SHP77 treated with DMSO at 0.1 percent for 48 hours (cell line): ENCODE measurements at places on chromosomes 6 and 20.

GRCh38 chr6:1641343-1641885, 31.7 kb downstream of the FOXC1 start:
- no peak for DNase-seq

GRCh38 chr6:8013763-8014162, 50.4 kb downstream of the BLOC1S5 start:
- no peak for DNase-seq

DNA sequence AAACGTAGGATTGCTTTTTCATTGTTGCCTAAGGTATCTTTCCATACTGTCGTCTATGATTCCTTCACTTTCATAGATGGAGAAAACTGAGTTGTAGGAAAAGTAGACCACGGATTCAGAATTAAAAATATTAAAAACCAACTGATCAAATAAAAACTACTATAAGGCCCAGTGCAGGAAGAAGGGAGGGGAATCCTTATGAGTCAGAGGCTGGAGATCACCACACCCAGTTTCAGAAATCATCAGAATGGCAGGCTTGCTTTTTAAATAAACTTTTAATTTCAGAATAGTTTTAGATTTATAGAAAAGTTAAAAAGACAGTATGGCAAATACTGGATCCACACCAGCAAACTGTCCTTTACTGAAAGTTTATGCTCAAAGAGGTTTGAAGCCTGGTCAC, 32.0 kb upstream of the POPDC3 start:
- DNase-seq: no peak

DNA sequence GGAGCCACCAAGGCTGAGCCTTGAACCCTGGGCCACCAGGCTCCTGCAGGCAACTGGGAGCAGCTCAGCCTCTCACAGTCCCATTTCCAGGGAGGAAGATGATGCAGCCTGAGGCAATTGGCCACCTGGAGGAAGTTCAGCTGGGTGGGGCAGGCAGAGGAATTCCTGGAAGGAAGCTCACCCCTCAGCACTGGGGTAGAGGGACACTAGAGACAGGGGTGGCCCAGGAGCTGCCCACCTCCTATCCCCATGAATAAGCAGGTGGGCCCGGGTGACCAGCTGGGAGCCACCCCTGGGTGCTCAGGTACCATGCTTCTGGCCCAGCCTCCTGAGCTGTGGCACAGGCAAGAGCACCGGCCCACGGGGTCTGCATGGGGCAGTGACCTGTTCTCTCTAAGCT, 3.6 kb upstream of the HSPA12B start:
- DNase-seq: no peak

GRCh38 chr20:38866265-38867061, 59.8 kb upstream of the FAM83D start:
- no peak for DNase-seq

DNA sequence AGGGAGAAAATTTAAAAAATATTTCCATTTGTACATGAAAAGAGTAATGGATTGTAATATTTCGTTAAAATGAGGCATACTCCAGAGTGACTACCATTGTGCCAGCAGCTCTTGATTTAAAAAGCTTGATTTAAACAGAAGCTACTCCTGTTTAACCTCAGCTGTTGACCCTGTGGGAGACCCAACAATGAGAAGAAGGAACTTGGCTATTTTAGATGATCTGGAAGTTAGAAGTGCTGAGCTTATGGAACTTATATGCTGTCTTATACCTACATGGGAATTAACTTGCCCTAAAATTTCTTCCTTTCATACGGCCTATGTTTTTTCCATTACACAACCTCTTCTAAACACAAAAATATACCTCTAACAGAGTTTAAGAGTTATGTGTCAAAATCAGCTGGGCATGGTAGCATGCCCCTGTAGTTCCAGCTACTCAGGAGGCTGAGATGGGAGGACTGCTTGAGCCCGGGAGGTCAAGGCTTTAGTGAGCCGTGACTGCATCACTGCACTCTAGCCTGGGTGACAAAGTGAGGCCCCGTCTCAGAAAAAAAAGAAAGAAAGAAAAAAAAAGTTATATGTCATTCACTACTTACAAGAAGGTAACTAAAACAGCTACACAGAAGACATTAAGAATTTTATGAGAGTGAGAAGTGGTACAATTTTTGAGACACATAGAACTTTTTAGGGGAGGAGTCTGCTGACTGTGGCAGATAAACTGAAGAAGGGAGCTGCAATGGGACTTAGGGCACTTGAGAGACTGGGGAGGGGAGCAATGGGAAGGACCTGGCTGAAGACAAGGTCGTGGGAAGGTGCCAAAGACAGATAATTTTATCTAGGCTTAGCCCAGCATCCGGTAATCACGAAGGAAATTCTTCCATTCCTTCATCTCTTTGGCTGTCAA, 139.9 kb downstream of the MYB start:
- DNase-seq: no peak

DNA sequence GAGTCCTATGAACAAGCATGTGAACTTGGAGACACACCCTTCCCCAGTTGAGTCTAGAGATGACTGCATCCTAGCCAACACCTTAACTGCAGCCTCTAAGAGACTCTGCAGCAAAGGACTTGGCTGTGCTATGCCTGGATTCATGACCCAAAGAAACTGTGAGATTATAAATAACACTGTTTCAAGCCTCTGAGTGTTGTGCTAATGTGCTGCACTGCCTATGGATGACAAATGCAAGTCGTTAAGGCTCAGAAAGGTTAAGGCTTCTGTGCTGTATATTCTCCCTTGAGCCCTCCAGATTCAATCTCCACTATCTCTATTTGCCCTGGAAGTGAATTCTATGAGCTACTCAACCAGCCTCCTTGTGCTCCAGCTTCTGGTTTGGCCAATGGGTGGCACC, 116.5 kb upstream of the CBLN4 start:
- DNase-seq: no peak

DNA sequence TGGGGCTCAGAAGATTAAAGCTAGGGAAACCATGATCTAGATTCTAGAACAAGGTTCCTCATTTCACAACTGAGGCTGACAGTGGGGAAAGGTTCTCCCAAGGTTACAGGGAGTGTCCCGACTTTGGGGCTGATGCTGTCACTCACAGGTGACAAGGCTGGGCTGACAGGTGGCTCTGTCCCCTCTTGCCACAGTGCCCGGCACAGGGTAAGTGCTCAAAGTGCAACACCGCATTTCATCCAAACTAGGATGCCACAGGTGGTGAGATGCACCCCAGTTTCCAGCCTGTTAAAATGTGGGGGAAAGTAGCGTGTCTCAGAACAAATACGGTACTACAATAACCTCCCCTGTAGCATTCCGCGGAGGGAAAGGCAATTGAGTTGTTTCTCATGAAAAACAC, 7.8 kb downstream of the ZBP1 start:
- DNase-seq: no peak

GRCh38 chr20:13990465-13990864, at the start of gene SEL1L2:
Gene SEL1L2, minus strand, starts transcription at chr20:13990614. Its CDS starts 80 bp downstream, at chr20:13990534.
- DNase-seq: no peak

DNA sequence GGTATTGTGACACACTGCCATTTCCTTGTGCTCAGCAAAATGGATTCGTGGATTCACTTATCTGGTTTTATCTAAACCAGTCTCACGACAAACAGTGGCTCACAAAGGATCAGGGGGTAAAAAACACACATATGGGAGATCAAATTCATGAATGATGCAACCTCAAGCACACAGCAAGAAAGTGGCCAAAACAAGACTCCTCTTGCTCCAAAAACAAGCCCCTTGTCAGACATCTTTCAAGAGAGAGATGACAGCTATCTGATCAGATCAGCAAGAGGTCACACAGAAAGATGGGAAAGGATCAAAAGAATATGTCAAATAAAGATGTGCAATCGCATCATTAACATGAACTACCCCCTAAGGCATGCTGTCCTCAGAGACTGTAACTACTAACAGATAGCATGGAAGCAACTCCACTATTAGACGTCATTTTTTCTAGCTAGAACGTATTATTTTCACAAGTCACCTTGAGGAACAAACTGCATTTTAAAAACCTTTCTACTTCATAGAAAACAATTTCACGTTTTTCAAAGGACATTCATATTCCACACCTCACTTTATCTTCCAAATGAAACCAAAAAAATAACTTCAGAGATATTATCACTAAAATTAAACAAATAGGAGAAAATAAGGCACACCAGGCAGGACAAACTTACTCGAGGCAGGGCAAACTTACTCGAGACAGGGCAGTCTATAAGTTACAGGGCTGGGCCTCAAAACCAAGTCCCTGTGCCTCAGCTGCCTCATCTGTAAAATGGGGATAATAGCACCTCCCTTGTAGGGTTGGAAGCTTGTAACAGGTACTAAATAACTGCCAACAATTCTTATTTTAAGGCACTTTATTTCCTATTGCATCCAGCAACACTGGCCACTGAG, 122.3 kb downstream of the PREX1 start:
- no peak for DNase-seq

- no peak for DNase-seq
Measured at GRCh38 chr6:26382121-26382520, 787 bp upstream of the BTN2A2 start.

GRCh38 chr6:150875841-150876240, 10.3 kb downstream of the MTHFD1L start:
- no peak for DNase-seq

DNA sequence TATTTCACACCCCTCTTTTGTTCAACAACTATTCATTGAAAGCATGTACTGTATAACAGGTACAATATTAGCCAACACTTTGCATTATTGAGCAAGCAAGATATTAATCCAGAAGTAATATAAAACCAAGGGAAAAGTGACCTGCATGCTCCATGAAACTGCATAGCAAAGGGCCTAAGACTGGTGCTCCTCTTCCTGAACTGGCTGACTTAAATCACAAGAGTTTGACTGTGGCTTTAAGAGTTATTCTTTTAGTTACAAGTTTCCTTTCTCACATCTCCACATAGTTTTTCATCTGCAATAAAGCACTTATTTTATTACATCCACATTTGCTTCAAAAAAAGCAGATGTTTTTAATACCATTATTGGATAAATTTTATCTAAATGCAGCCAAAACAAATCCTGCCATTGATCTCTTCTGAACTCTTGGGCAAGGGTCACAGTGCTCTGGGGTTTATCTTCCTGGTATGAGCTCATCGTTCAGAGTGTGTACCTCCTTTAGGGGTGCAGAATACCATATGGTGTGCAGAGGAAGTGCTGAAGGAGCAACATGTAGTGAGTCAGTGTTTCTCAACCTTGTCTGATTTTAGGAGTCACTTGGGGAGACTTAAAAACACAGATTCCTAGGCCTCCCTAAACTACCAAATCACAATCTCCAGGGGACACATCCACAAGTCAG, 1225.9 kb upstream of the MAP3K7 start:
- DNase-seq: no peak

DNA sequence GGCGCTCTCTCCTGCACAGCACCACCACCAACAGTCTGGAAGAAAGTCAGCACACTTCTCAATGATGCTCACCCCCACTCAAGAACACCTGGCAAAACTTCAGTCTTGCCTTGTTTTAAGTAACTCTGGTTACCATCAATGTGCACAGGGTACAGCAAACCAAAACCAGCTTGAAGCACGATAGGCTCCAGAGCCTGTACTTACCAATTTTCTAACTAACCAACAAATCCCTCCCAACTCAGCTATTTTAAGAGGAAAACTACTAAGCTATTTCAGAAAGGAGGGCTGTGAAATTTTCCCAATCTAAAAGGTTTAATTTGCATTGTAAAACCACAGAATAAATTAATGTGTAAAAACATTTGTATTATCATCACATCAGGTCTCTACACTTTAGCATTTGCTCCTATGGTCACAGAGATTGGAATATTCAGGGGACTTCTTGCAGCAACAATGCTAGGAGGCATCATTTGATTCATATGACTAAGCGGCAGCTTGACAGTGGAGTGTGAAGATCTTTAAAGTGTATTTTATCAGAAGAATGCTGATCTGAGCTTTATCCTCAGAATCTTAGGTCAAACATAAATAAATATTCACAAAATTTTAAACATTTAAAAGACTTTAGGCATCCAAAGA, 82.8 kb downstream of the RALGAPA2 start:
- no peak for DNase-seq

- DNase-seq: no peak
Measured at GRCh38 chr20:55057779-55058415, 582.5 kb downstream of the DOK5 start.

DNA sequence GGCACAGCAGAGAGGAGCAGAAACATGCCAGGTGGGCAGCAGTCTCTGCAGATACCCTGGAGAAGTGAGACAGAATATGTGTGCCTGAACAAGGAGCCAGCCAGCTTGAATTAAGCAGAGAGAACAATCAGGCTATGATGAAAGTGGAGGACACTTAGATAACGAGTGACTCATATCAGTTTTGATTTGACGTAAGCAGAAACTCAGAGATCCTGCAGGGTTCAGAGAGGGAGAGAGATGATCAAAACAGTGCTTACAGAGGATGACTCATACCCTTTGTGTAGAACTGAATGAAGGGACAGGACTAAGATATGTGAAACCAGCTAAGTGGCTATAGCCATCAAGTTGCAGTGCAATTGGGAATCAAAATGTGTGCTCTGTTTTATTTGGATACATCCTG, 300.7 kb downstream of the TENT5A start:
- peak; percentile 94 for DNase-seq

DNA sequence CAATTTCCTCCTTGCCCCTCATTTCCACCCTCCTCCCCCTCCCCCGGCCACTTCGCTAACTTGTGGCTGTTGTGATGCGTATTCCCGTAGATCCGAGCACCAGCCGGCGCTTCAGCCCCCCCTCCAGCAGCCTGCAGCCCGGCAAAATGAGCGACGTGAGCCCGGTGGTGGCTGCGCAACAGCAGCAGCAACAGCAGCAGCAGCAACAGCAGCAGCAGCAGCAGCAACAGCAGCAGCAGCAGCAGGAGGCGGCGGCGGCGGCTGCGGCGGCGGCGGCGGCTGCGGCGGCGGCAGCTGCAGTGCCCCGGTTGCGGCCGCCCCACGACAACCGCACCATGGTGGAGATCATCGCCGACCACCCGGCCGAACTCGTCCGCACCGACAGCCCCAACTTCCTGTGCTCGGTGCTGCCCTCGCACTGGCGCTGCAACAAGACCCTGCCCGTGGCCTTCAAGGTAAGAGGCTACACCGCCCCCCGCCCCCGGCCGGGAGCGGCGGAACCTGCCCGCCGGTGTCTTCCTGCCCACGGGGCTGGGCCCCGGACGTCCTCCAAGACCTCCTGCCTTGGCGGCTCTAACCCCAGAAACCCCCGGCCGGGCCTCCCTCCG, 44.9 kb upstream of the SUPT3H start:
- no peak for DNase-seq

- DNase-seq: no peak
Measured at GRCh38 chr6:155561257-155561965, 105.8 kb upstream of the NOX3 start.

DNA sequence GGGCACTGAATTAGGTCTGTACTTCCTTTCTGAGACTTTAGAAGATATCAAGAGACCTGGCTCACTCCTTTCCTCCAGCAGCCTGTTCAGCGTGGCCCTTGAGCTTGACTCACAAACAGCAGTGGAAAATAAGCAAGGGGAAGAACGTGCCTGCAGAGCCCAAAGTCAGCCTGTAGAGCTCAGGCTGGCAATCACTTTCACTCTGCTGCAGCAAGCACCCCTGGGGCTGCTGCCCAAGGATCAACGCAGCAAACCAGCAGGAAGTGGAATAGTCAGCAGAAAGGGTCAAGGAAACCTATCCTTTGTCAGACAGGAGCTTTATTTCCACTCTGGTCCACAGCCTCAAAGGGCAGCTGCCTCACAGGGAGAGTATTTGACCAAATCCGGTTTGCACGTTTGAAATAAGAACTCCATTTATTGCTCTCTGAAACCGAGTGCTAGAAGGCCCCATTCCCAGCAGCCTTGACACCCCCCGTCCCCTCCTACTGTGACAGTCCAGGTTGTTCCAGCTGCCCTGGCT, 77.4 kb downstream of the PRDM1 start:
- no peak for DNase-seq

GRCh38 chr20:59482351-59483187, 121.8 kb upstream of the PHACTR3 start:
- DNase-seq: no peak

- DNase-seq: no peak
Measured at GRCh38 chr20:46350986-46351267, 42.6 kb upstream of the CDH22 start.
